Type B pancreatic cell (in vitro differentiated cells): ENCODE measurements at places on chromosomes 3 and 15. TPM values are rescaled to one million over a fixed set of nuclear protein-coding genes. Genes with fewer than 3 reads are reported as not detected.

Gene CGNL1
- total RNA-seq, result 11.8 and 16.9 TPM in 2 replicates

Gene CCR9
- not detected in 2 replicates for total RNA-seq

Gene PIERCE2
- 2.1 and 2.3 TPM in 2 replicates for total RNA-seq

Gene SLC24A5
- total RNA-seq, result 1.3 TPM in 1 of 2 replicates, not detected in the other

DNA sequence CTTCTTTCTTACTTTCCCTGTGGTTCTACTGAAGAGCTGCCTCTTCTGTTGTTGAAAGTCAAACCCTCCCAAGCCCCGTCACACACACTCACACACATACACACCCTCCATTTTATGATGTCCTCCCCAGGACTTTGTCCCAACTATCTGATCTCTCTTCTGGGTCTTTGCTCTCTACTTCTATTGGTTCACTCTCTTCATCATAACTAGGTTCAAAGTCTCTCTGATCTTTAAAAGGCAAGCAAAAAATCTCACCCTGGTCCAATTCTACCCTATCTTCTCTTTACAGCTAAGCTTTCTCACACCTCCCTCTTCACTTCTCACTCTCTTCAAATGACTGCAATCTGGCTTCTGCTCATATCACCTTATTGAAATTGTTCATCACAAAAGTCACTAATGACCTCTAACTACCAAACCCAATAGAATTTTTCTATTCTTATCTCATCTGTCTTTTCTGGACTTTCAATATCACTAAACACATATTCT, 34.8 kb downstream of the LRRFIP2 start:
- DNase-seq, result no peak

- no peak for DNase-seq
Measured at GRCh38 chr3:61936344-61936937, 375.1 kb downstream of the PTPRG start.

DNA sequence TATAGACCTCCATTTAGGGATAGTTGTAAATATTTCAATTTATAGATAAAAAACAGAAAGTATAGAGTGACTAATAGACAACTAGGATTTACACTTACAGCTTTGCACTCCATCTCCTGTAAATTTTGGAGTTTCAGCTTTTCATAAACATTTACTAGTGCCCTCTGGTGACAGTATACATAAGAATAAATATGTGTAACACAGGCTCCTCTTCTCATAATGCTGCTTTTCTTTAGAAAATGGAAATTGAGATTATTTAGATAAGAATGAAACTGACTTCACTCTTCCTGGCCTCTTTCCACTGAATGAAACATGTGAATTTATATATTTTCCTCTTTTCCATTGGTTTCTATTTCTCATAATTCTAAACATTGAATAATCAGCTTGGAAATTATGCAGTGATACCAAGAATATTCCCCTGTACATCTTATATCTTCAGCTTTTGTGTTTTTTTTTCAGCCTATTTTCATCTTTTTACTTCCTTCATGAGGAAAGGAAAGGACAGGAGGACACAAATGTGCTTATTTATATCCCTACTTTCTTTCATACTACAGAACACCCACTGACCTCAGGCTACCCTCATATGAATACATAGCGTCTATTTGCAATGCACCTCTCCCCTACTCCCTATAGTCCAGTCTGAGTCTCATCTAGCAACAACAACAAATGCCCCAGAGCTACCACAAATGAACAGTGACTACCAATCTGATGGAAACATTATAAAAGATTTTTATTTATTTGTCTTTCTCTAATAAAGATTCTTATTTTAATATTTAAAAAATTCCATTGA, 103.1 kb upstream of the CCDC39 start:
- no peak for DNase-seq

DNA sequence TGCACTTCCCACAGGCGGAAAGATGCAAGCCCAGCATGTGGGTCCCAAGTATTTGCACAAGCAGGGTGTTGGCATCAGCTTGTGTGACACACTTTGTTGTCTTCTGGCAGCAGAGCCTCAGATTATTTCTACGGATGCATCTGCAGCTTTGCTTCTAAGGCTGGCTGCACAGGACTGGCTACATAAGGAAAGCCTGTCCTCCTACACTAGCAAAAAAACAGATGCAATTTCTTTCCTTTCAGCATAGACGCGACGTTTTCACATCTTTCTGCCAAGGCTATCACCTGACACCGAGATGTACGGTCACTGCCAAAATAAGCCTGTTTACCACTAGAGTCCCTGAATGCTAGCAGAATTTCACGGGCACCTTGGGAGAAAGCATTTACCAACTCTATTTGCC, 13.5 kb downstream of the MRPS11 start:
- no peak for DNase-seq

DNA sequence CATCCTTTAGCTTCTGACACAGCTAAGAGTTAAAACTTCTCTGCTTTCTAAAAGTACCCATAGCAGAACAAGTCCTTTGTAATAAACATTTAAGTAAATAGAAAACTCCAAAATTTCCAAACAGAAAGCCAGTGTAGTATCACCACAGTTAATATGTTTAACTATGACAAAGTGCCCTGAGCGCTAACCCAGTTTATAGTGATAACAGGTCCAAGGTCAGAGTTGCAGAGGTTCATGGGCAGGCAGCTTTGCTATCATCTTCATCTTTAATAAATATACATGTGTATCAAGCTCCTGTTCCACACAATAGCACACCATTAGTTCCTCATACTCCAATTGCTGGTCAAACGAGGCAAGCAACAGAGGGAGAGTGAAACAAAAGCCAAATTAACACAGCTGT, 12.4 kb upstream of the TOP2B start:
- no peak for DNase-seq

GRCh38 chr3:169213956-169214355, 449.6 kb downstream of the MECOM start:
- no peak for DNase-seq
